ENCODE measurements at places on chromosomes 4 and X. TPM values are rescaled to one million over a fixed set of nuclear protein-coding genes. Genes with fewer than 3 reads are reported as not detected.

SMIM10L2A gene
- polyA plus RNA-seq = 0.38 TPM

NUP54 gene
- 9.6 TPM for polyA plus RNA-seq

ETNPPL gene
- polyA plus RNA-seq = 3.0 TPM

SOX3 gene
- polyA plus RNA-seq = not detected

NLGN3 gene
- polyA plus RNA-seq = 0.51 TPM

FUNDC1 gene
- polyA plus RNA-seq = 17.8 TPM

ABLIM2 gene
- polyA plus RNA-seq = 9.1 TPM

SLC6A14 gene
- 0.01 TPM for polyA plus RNA-seq

BCORL1 gene
- 3.1 TPM for polyA plus RNA-seq

CYP4V2 gene
- polyA plus RNA-seq = 8.1 TPM

ASMT gene
- polyA plus RNA-seq = 0.09 TPM

MAGEA4 gene
- polyA plus RNA-seq = not detected

CRLF2 gene
- 0.07 TPM for polyA plus RNA-seq

PNCK gene
- 2.0 TPM for polyA plus RNA-seq

GRPR gene
- polyA plus RNA-seq = 0.03 TPM

PGAM4 gene
- not detected for polyA plus RNA-seq

GPAT3 gene
- polyA plus RNA-seq = 22.2 TPM

CSAG1 gene
- not detected for polyA plus RNA-seq

NEUROG2 gene
- not detected for polyA plus RNA-seq

TBX22 gene
- polyA plus RNA-seq = not detected

SLC26A1 gene
- polyA plus RNA-seq = 0.06 TPM

NKX3-2 gene
- polyA plus RNA-seq = not detected

SPACA5 gene
- polyA plus RNA-seq = not detected

GTPBP6 gene
- 44.0 TPM for polyA plus RNA-seq

RHOXF2 gene
- polyA plus RNA-seq = not detected

IL2 gene
- not detected for polyA plus RNA-seq

IQSEC2 gene
- 19.4 TPM for polyA plus RNA-seq

TFDP3 gene
- polyA plus RNA-seq = not detected

UCHL1 gene
- polyA plus RNA-seq = 7.8 TPM

CSN1S1 gene
- 0.26 TPM for polyA plus RNA-seq

APBB2 gene
- polyA plus RNA-seq = 12.0 TPM

SH3BP2 gene
- 12.3 TPM for polyA plus RNA-seq

JADE3 gene
- polyA plus RNA-seq = 1.9 TPM

VCX2 gene
- polyA plus RNA-seq = not detected

NDST4 gene
- not detected for polyA plus RNA-seq

CYP2U1 gene
- polyA plus RNA-seq = 3.2 TPM

ASB9 gene
- 0.59 TPM for polyA plus RNA-seq

REELD1 gene
- polyA plus RNA-seq = 1.4 TPM

STPG2 gene
- 0.15 TPM for polyA plus RNA-seq

H2BW2 gene
- polyA plus RNA-seq = not detected

PPP4R3C gene
- polyA plus RNA-seq = not detected

GAGE1 gene
- not detected for polyA plus RNA-seq

CSAG2 gene
- polyA plus RNA-seq = not detected

MAGEA12 gene
- polyA plus RNA-seq = not detected

MOSPD2 gene
- 2.7 TPM for polyA plus RNA-seq

LRCH2 gene
- polyA plus RNA-seq = 0.46 TPM

ITIH6 gene
- not detected for polyA plus RNA-seq

Measured in heart right ventricle (tissue), 16 donors.